ENCODE measurements at places on chromosomes 5 and 9. TPM values are rescaled to one million over a fixed set of nuclear protein-coding genes. Genes with fewer than 3 reads are reported as not detected.
A peak's percentile ranks its signal among the peaks of the same experiment; 100 is the strongest.

GRCh38 chr5:43073597-43074546 is 33.8 kb upstream of the ANXA2R start:
- no peak for DNase-seq

DNA sequence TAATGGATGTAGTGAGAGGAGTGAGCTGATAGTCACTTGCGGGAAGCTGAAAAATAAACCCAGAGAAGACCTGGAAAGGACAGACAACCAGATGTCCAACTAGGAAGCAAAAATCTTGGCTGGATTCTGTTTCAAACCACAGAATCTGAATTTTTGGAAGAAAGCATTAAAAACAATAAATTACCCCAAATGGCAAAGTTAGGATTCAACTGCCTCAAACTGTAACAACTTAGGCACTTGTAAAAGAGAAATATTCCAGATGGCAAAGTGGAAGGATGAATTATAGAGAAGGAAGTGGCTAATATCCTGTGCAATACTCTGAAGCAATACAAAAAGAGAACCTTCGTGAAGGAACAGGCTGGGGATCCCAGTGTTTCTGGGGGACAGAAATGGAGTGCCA is 46.8 kb upstream of the SLIT3 start:
- DNase-seq: peak; percentile 40

DNA sequence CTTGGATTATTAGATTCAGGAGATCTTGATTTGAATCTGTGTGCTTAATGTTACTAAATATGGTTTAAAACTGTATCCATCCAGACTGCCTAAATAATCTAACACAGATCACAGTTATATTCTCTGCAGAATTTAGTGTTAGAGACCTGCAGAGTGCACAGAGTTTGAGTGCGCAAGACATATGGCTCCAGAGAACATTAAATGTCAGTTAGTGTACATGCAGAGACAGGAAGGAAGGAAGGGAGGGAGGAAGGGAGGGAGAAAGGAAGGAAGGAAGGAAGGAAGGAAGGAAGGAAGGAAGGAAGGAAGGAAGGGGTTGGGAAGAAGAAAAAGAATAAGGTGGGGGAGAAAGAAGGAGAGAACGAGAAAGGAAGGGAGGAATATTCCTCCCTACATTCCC is 210.0 kb upstream of the COX7C start:
- no peak for DNase-seq

DNA sequence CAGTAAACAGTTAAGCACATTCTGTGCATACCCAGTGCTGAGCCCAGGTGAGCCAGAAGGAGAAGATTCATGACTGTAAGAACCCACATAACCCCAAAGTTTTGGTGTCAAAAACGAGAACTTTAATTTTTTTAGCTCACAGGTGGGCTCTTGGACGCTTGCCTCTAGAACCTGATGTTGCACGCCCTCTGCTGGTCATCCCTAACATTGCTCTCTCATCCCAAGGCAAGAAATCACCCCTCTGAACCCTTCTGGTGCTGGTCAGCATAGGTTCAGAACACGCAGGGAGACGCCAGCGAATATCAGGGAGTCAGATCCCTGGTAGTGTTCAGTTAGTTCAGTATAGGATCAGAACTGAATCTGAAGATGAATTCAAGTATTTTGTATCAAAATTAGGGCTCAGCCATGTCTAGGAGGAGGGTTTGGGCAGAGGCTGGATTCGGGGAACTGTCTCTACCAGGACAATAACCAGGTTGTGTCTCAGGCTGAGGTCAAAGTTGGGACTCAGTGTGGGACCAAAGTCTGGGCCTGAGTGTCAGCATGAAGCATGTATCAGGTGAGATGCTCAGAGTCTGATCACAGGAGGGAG is 4.1 kb upstream of the DNAJB5 start:
- DNase-seq: no peak

DNA sequence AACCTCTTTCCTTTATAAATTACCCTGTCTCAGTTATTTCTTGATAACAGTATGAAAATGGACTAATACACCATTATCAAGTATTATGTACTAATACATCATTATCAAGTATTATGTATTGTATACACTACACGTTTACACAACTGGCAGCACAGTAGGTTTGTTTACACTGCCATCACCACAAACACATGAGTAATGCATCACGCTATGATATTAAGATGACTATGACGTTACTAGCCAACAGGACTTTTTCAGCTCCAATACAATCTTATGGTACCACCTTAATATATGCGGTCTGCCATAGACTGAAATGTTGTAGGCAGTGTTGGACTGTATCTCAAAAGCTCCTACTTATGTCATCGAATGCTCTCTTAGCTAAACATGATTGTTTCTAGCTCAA is 28.2 kb downstream of the PRELID2 start:
- no peak for DNase-seq

GRCh38 chr5:71537687-71538086 is 49.5 kb upstream of the MCCC2 start:
- no peak for DNase-seq

GRCh38 chr5:109694451-109694891 is 4.7 kb downstream of the MAN2A1 start:
- no peak for DNase-seq

- no peak for DNase-seq
These were observed 423.0 kb upstream of the BRINP1 start for GRCh38 chr9:119792242-119792641.

- DNase-seq: no peak
These were observed 30.4 kb downstream of the ACO1 start for GRCh38 chr9:32414856-32415255.

DNA sequence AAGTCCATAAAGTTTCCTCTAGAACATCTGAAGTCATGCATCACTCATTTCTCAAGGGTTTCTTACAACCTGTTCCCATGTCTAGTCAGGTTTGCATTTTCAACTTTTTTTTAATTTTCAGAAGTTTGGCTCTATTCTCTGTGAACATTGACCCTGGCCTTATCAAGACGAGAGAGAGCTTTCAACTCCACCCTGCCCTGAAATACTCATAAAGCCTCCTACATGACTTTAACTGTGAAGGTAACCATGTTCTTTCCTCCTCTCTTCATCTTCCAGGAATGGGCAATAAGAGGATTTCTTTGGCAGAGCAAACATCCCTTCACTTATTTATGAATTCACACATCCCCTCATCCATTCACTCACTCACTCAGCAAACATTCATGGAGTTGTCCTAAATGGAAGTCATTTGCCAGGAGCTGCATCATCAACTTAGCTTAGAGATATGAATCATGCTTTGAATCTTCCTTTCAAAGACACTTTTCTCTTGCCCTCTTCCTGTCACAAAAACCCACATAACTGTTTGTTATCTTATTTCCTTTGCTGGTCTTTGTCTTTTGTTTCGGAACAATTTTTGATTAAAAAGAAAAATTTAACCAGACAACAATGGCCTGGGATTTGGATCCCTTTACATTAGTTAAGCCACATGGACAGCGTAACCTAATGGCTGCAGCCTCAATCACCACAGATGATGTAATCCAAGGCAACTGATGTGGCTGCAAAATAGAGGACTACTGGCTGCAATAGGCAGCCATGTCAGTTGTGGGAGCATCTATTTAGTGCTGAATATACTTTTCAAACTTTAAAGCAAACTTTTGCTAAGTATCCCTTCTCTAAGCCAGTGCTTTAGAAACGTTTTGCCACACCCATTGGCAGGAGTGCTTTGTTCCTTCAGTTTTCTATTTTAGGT is 43.0 kb upstream of the GNAQ start:
- no peak for DNase-seq

GRCh38 chr9:126626127-126626925 is 12.6 kb downstream of the LMX1B start:
- no peak for DNase-seq

The CARTPT gene
- not detected for polyA plus RNA-seq

The SHISAL2B gene
- polyA plus RNA-seq: 0.27 TPM

The TPPP gene
- 7.3 TPM for polyA plus RNA-seq

The BNIP1 gene
- 14.2 TPM for polyA plus RNA-seq

The ADGRD2 gene
- polyA plus RNA-seq: 0.10 TPM

The CDO1 gene
- polyA plus RNA-seq: 22.9 TPM

The SLC2A6 gene
- polyA plus RNA-seq: 1.0 TPM

Measured in left kidney (tissue), 8 donors.